ENCODE measurements at places on chromosomes 2 and 18.

DNA sequence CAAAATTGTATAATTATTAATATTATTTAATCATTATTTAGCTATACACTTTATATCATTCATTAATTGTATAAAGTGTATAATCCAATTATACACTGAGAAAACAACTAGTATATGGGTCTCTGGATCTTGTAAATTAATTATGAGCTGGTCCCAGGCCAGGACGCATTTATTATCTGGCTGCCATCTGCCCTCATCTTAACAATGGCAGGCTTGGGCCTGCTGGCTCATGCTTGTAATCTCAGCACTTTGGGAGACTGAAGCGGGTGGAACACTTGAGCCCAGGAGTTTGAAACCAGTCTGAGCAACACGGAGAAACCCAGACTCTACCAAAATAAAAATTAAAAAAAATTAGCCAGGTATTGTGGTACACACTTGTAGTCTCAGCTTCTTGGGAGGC lies 502.2 kb upstream of the NRXN1 start:
- DNase-seq = no peak

DNA sequence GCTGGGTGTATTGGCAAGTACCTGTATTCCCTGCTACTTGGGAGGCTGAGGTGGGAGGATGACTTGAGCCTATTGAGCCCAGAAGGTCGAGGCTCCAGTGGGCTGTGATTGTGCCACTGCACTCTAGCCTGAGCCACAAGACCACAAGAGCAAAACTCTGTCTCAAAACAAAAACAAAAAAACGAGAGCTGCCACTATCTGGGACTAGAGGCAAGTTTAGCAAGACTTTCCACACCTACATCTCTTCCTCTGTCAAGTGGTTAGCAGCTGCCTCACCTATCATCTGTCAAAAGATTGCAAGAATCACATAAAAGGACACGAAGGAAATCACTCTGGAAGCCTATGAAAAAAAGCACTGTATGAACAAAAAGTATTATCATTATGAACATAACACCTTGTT lies 55.2 kb upstream of the RIOK3 start:
- DNase-seq = no peak

- no peak for DNase-seq
Observed at GRCh38 chr18:9516437-9517064, 41.2 kb downstream of the RALBP1 start.

GRCh38 chr2:70645733-70646419 lies 92.2 kb upstream of the TGFA start:
- no peak for DNase-seq

- DNase-seq = peak; percentile 12
Observed at GRCh38 chr18:9334973-9335696, 562 bp downstream of the TWSG1 start.

GRCh38 chr2:71226096-71226964 lies 573 bp downstream of the PAIP2B start:
- no peak for DNase-seq

- no peak for DNase-seq
Observed at GRCh38 chr2:10190737-10191532, 68.4 kb downstream of the RRM2 start.

- DNase-seq = no peak
Observed at GRCh38 chr18:21452796-21453510, 147.6 kb downstream of the ESCO1 start.

DNA sequence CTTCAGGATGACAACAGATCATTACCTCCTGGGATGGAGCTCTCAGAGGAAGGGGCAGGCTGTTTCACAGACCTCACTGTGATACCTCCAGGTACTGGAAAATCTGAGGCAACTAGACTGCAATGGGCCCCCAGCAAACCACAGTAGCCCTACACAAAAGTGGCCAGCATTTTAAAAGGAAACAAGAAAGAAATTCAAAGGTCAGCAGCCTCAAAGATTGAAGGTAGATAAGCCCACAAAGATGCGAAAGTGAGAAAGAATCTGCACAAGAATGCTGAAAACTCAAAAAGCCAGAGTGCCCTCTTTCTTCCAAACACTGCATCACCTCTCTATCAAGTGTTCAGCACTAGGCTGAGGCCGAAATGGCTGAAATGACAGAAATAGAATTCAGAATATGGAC lies 499.5 kb upstream of the CHAC2 start:
- no peak for DNase-seq

GRCh38 chr2:157480182-157480961 lies 36.5 kb upstream of the CYTIP start:
- DNase-seq = no peak

DNA sequence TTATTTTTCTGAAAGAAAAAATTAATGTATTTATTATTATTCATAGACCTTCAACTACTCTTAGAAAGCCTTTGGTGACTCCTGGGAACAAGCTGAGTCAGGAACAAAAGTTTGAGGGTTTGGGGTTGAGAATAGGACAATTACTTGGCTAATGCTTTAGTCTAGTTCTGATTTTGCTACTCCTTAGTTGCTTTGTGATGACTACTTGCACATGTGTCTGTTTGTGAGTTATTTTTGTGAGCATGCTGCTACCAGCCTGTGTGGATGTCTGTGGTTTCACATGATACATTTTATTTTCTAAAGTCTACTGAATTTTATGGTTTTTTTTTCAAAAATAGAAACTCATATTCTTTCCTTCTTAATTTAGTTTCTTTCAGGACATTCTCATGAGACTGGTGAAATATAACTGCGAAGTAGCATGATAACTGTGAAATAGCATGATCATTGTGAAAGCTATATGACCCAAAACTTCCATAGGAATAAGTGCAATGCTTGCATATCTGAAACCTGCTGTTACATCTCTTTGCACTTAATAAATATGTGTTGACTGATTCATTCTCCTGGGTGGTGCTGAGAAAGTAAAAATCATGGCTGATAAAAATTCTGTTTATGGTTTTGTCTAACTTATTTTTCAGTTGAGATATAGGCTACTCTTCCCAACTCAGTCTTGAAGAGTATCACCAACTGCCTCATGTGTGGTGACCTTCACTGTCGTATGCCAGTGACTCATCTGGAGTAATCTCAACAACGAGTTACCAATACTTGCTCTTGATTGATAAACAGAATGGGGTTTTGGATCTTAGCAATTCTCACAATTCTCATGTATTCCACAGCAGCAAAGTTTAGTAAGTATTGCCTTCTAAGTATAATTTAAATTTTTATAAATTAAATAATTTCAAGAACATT lies 17.9 kb upstream of the IL18R1 start:
- no peak for DNase-seq

GRCh38 chr18:50982802-50983179 lies 15.0 kb downstream of the ELAC1 start:
- DNase-seq = no peak

- DNase-seq = no peak
Observed at GRCh38 chr2:127941461-127941860, 55.7 kb upstream of the AMMECR1L start.

DNA sequence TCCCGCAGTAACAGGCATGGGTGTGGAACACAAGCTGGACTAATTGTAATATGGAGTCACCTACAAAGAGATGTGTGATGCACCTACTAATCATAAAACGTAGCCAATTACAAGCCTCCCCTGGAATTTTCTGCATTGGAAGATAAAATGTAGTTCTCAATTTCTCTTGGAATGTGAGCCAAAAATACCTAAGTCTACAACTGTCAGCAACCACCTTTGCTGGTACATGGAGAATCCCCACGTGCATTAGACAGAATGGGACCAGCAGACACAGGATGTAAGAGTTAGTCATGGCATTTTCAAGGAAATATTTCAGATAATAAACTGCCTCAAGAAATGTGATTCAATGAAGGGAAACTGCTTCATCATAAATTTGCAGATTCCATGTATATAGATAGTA lies 85.6 kb upstream of the DCC start:
- DNase-seq = no peak

- DNase-seq = no peak
Observed at GRCh38 chr2:21812766-21813165, 689.0 kb downstream of the TDRD15 start.

DNA sequence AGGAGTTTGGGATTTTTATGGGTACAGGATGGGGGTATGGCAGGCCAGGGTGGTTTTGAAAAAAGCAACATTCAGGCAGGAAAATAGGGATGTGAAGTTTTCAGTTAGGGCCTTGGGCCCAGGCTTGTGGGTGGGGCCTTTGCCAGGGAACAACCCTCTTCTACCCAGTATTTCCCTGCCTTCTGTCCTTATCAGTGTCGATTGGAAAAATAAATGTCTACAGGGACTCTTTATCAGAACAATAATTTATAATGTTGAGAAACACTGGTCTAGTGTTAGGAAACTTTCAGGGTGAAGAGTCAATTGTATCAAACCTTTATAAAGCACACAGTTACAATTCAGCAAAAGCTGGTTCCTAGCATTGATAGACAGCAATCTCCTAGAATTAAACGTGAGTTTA lies 214.1 kb upstream of the NABP1 start:
- DNase-seq = no peak

DNA sequence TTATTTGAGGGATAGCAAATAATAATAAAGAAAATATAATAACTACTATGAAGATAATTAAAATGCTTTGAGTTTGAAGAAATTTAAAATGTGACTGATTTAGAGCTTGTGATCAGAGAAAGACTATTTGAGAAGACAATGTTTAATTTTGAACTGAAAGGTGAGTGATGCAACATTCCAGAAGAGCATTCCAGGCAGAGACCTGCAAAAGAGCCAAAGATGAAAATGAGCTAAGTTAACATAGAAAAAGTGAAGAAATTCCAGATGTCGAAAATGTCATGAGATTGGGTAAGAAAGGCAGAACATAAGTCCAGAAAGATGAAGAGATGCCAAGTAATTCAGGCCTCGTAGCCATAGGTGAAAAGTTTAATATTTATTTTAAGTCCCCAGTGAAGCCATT lies 215.8 kb downstream of the FSIP2 start:
- no peak for DNase-seq

- DNase-seq = no peak
Observed at GRCh38 chr18:10234281-10234680, 220.2 kb upstream of the APCDD1 start.

DNA sequence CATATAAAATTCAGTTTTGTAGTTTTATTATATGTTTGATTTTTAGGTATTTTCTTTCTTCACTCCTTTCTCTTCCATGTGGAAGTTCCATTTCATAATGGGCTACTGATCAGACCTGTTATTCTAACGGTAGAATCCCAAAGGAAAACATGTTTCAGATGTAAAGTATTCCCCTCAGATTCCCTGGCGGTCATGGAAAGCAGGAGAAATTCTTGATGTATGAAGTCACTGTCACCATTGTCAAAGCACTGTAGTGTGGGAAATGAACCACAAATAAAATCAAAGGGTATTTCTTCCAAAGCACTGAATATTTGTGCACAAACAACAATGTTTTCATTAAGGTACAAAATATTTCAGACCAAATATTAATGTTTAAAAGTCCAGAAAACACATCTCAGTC lies 237.3 kb upstream of the KLHL14 start:
- no peak for DNase-seq

- no peak for DNase-seq
Observed at GRCh38 chr2:9838391-9838790, 4.9 kb upstream of the TAF1B start.

DNA sequence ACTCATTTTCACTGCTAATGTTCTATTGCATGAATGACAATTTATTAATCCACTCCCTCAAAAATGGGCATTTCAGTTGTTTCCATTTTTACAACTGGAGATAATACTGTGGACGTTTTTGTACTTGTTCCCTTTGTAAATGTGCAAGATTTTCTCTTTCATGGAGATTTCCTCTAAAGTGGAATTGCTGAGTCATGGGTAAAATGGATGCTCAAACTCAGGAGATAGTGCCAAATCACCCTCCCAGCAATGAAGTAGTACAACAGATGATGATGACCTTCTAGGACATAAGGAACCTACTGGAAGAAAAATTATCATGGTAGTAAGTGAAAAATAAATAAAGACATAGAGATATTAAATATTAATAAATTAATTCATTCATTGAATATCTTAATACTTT lies 460.8 kb upstream of the CHST9 start:
- no peak for DNase-seq

GRCh38 chr18:9094307-9095226 lies 7.9 kb upstream of the NDUFV2 start:
- no peak for DNase-seq

- DNase-seq = peak; percentile 39
Observed at GRCh38 chr18:79476918-79477571, 81.3 kb downstream of the NFATC1 start.

- no peak for DNase-seq
Observed at GRCh38 chr18:62802523-62802922, 87.2 kb downstream of the PHLPP1 start.

- no peak for DNase-seq
Observed at GRCh38 chr2:27857417-27858172, 32.6 kb downstream of the RBKS start.

DNA sequence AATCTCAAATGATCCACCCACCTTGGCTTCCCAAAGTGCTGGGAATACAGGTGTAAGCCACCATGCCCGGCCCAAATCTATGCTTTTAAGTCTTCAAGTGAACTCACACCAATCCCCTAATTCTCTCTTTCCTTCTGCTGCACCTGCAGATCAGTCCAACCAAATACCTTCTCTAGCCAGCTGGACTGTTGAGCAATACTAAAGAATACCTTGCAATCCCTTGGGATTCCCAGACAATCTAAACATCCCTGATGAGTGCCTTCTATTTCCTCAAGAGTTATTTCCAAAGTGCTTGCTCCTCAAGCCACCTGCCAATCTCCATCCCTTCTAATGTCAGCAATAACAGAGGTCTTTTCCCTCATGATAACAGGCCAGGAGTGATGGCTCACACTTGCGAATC lies 48.6 kb downstream of the SF3B1 start:
- no peak for DNase-seq

GRCh38 chr2:75612862-75613243 lies 33.7 kb upstream of the MRPL19 start:
- DNase-seq = no peak

- no peak for DNase-seq
Observed at GRCh38 chr2:13193075-13193474, 476.3 kb downstream of the TRIB2 start.

GRCh38 chr2:14256890-14257289 lies 375.6 kb upstream of the LRATD1 start:
- DNase-seq = no peak

GRCh38 chr2:40488101-40488601 lies 36.3 kb upstream of the SLC8A1 start:
- no peak for DNase-seq

- DNase-seq = no peak
Observed at GRCh38 chr2:109676346-109676902, 62.3 kb downstream of the SOWAHC start.

DNA sequence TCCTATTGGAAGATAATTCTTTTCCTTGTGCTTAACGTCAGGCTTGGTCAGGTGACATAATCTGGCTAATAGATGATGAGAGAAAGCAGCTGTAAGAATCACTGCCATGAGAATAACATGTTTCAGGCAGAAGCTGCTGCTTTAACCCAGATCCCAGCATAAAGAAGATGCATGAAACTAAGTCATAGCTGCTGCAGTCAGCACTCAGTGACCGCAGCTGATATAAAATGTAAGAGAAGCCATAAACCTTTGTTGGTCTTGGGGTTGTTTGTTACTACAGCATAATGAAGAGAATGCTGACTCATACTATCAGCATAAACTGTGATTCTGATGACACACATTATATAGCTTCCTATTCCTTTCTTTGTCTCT lies 274.3 kb upstream of the TRIB2 start:
- no peak for DNase-seq
